ENCODE measurements at places on chromosomes 7 and 10.

DNA sequence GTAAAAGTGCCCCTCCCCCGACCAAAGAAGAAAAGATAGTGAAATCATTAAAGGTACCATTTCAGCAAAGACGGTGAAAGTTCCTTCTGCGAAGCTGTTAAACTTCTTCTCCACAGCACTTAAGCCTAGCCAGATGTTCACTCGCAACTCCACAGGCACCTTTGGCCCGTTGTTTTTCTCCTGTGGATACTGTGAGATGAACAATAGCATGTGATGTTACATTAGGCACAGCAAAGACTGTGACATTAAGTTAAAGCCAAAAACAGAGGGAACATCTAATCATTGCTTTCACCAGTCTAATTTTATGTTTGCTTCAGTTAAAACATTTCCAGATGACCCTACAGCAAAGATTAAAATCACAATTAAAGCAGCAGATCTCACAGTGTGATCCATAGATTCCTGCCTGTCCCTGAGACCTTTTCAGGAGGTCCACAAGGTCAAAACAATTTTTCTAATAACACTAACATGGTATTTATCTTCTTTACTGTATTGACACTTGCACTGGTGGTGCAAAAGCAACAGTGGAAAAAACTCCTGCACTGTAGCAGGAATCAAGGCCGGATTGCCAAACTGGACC lies 112.5 kb downstream of the MYOF start:
- DNase-seq = no peak

DNA sequence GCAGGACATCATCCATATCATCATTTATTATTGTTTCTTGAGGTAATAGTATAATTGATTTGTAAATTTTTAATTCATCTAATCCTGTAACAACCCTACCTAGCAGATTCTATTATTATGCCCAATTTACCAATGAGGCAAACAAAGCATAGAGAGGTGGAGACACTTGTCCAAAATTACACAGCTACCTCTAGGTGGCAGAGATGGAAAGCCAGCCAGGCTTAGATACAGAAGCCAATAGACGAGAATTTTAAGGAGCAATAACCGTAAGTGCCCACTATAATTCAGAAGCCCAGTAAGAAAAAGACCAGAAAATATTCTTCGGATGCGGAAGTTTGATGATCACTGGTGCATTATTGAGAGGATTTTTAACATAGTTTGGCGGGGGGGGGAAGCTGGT lies 54.0 kb downstream of the ANK3 start:
- DNase-seq = no peak

DNA sequence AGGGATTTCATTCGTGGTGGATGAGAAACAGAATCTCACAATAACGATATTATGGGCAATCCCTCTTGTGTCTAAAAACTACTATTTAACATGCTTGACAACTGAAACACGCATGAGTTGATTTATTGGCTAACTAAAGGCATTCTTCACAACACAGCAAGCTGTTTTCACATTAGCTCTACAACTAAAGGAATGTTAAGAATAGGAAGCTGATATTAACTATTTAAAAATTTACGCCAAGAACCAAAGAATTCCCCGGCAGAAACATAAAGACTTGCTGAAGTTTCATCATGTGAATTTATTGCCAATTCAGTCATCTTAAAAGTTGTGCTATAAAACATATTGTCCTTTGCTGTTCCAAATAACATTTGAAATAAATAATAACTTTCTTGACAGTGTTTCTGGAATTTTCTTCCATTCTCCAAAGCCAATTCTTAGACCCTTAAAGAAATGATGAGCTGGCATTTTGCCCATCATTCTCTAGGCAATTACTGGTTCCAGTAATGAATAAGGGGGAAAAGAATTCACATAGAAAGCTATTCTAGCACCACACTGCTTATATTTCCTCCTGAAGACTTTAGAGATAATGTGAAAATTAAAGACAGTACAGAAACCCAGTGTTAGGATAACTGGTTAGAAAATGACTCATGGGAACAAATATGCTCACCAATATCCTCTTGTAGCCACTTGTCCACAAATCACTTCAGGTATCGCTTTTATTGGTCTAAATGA lies 233.1 kb downstream of the PARD3 start:
- no peak for DNase-seq

DNA sequence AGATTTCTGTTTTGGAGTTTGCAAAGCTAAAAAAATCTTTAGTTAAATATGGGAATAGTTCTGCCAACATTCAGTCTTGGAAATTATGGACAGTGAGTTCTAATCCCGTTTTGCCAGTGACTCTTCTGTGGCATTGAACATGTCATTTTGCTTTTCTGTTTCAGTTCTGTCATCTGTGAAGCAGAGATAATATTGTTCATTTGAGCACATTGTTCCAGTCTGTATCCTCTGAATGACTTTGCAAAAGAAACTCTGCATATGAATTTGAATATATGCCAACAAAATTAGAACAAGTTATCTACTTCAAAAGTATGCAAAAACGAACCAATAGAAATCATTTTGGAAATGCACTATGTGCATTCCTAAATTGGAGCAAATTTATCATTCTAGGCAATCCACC lies 746.0 kb upstream of the POT1 start:
- no peak for DNase-seq

- peak; percentile 18 for DNase-seq
Observed at GRCh38 chr10:69449841-69450240, 1.4 kb upstream of the TSPAN15 start.

GRCh38 chr7:129118182-129118581 lies 26.3 kb upstream of the TSPAN33 start:
- no peak for DNase-seq

DNA sequence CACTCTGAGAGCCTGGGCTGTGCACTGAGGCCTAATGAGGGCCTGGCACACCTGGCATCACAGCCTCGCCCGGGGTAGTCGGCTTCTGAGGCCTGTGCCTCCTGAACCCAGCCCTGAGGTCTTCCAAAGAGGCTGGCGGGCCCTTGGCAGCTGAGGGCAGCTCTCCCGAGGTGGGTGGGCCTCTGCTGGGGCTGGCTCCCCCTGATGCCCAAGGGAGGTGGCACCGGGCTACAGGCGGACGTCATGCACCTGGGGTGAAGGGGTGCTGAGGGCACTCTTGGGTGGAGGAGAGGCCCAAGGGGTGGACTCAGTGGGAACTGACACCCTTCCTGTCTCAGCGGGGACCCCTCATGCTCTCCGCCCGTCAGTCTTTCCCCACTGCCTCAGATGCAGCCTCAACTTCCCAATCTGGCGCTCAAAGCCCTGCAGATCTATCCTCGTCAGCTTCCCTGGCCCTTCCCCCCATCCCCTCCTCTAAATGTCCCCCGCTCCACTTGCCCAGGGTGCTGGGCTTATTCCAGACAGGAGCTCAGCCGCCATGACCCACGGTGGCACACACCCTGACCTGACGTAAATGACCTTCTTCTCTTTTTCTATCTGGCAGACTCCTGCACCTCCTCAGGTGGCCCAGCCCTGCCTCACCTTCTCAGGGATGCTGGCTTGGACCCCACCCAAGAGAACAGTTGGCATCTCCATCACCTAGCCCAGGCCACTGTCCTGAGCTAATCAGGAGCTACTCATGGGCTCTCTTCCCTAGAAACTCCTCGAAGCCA lies 38.2 kb downstream of the MYL10 start:
- no peak for DNase-seq

- no peak for DNase-seq
Observed at GRCh38 chr7:49091519-49091918, 167.2 kb downstream of the CDC14C start.

DNA sequence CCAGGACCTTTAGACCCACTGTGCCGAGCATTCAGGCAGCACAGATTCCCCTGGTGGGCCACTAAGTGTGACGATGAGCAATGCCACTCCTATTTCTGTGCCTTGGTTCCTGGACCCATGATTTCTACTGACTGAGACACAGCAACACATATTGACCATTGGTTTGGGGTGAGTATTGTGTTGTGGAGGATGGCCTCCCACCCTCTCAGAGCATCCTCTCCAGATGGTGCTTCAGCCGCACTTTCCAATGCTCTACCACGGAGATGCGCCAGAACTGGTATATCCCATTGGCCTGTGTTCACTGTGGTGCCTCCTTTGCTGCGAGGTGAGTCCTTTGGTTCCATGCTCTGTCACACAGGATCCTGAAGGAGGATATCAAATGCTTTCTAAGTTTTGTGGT lies 10.1 kb upstream of the GDF10 start:
- no peak for DNase-seq

GRCh38 chr10:8487346-8487745 lies 432.9 kb downstream of the GATA3 start:
- no peak for DNase-seq

GRCh38 chr7:106031300-106032035 lies 68.4 kb downstream of the CDHR3 start:
- no peak for DNase-seq

- DNase-seq = no peak
Observed at GRCh38 chr7:155724327-155725005, 80.0 kb downstream of the RBM33 start.

DNA sequence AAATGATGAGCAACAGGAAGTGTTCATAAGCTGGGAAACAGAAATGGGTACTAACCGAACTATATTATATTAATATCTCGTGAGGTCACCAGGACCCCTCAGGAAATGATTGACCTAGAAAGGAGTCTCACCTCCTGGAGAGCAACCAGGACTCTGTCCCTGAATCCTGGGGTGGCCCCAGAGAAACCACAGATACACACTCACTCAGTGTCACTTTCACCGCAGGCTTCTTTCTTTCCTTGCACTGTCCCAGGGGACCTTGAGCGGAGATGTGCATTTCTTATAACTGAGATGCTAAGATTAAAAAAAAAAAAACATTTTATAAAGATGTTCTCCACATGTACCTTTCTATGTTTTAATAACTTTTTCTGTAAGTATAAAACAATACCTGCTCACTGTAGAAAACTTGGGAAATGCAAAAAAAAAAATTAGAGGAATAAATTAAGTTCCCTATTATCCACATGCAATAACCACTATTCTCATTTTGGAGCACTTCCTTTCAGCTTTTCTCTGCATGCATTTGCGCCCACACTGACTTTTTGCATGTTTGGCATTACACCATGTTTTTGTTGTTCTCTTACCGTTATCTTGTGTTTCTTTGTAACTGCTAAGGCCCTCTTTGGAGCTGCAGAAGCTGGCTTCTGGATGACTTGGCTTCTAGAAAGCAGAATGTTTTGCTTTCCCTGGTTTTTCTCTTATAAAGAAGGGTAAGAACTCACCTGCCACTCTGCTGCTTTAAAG lies 15.0 kb downstream of the NOD1 start:
- no peak for DNase-seq

GRCh38 chr10:13272164-13272571 lies 27.7 kb downstream of the PHYH start:
- no peak for DNase-seq
